Bronchial epithelial cell (primary cell): ENCODE measurements at places on chromosomes 5 and 9.

DNA sequence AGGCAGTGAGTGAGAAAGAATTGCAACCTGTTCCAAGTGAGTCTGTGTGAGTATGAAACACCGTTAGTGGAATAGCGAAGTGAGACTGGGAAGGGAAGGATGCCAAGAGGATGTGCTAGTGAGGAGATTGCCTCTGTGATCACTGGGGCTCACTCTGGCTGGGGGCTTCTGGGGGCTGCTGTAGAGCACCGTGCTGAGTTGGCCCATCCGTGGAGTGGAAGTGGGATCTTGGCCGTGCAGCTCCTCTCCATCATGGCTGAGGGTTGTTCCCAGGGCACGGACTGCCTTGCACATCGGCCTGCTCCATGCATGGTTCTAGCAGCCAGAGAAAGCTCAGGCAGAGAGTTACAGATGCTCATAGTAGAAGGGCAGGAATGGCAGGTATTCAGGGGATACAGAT, 236.1 kb downstream of the AGTPBP1 start:
- no peak for DNase-seq

- DNase-seq: peak; percentile 93
These were observed 17.4 kb upstream of the ARSI start for GRCh38 chr5:150320044-150320613.

GRCh38 chr9:2567922-2568321, 53.7 kb upstream of the VLDLR start:
- peak; percentile 51 for DNase-seq

GRCh38 chr9:107363516-107364152, 80.6 kb downstream of the RAD23B start:
- no peak for DNase-seq

DNA sequence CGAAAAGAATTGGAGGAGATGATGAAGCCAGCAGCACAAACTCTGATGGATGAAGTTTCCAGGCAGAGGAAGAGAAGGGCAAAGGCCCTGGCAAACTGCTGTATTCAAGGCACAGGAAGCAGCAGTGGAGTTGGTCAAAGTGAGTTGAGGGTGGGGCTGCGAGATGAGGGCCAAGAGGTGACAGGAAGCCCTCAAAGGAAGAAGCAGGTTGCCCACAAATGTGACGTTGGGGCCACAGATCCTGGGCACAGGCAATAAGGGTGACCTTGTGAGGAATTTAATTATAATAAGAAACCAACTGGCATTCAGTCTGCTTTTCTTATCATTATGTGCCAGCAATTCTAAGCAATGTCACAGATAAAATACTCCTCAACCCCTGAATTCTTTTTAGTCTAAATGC, 261.8 kb downstream of the CTNND2 start:
- DNase-seq: no peak

- no peak for DNase-seq
These were observed 47.8 kb upstream of the JADE2 start for GRCh38 chr5:134477462-134478245.
